ENCODE measurements at places on chromosomes 3 and 15. TPM values are rescaled to one million over a fixed set of nuclear protein-coding genes. Genes with fewer than 3 reads are reported as not detected.
A peak's percentile ranks its signal among the peaks of the same experiment; 100 is the strongest.

DNA sequence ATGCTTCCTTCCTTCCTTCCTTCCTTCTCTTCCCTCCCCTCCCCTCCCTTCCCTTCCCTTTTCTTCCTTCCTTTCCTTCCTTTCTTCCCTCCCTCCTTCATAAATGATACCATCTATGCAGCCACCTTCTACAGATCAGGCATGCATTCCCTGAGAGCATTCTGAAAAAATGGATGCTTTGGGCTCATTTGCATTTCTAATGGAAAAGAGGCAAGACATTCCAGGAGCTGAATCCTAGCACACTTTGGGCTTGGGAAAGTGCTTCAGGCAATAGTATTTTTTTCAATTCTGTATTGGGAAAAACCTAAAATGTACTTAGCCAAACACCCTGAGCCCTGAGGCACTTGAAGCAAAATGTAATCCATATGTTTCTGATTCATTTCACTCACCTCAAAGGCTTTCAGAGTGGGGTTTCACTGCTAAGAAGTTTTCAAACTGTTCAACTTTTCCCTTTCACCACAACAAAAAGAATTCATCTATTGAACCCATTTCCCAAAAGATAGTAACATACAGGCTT lies 220.1 kb upstream of the RORA start:
- DNase-seq, result peak; percentile 2

DNA sequence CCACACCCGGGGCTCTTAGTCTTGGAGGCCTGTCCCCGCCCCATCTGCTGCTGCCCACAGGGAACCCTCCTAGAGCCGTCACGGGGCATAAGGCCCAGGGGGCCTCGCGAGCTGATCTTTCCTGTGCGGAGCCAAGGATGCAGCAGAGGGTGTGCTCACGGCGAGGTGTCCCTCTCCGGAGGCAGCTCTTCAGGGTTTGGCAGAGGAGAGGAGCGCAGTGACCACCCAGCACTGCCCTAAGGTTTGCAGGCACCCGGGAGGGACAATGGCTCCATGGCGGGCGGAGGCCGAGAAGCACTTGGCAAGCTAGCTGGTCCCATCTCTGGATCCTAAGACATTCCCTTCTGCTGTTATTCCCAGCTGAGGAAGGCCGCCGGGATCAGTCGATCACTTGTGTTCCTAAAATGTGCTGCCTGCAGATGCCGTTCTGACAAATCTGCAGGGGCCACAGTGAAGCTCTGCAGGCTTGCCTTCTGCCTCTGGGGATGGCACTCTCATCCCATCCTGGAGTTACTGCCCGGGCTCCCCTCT lies 47.4 kb upstream of the PCSK6 start:
- no peak for DNase-seq

Gene DIS3L
- 9.9 TPM for total RNA-seq

GRCh38 chr15:77525907-77526594 lies 105.4 kb downstream of the HMG20A start:
- no peak for DNase-seq

Gene FBLN2
- total RNA-seq, result 4.0 TPM

Gene CCR2
- total RNA-seq, result not detected

GRCh38 chr15:86162172-86162591 lies 82.5 kb downstream of the AGBL1 start:
- DNase-seq, result no peak

Measured in foreskin keratinocyte (primary cell).